Kidney epithelial cell (primary cell): ENCODE measurements at places on chromosomes 12 and 14. TPM values are rescaled to one million over a fixed set of nuclear protein-coding genes. Genes with fewer than 3 reads are reported as not detected.

- DNase-seq: no peak
These were observed 292.6 kb upstream of the SYT1 start for GRCh38 chr12:78571953-78572352.

DNA sequence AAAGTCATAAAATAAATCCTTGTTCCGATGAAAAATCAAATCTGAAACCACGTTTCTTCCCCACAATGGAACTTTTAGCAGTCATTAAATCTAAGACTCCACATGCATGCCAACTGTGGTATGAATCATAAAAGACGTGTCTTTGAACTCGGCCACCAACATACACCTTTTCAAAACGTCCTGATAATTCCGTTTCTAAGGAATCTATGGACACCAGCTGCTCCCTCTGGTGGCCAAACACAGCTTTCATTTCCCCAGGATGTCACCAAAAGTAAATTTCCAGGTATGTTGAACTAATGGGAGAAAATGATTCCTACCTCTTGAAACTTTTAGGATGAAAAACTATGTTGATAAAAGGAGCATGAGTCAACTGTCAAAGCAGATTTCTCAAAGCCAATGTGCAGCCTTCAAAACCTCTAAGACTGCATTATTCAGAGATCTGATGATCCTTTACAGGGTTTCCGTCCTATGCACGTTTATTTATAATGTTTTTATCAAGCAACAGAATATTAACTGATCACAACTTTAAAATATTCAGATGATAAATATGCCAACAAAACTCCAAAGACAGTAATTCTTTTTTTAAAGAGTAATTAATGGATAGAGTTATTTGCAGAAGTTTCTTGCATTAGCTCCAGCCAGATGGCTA lies 96.2 kb downstream of the CIT start:
- DNase-seq: peak; percentile 29

DNA sequence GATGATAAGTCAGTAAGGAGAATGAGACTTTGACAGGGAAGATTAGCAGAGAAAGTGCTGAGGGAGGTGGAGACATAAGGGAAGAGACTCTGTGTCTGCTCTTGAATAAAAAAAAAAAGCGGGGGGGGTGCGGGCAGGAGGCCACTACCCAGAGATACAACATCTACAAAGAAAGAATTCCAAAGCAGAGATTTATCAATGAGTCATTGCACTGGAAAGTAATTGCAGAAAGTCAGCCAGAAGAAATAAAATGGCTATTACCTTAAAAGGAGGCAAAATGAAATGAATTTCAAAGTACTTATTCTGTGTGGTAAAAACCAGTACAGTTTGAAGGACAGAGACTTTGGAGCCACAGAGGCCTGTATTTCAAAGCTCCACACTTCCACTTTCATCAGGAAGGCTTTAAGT lies 267.1 kb upstream of the PRKD1 start:
- DNase-seq: peak; percentile 34

DNA sequence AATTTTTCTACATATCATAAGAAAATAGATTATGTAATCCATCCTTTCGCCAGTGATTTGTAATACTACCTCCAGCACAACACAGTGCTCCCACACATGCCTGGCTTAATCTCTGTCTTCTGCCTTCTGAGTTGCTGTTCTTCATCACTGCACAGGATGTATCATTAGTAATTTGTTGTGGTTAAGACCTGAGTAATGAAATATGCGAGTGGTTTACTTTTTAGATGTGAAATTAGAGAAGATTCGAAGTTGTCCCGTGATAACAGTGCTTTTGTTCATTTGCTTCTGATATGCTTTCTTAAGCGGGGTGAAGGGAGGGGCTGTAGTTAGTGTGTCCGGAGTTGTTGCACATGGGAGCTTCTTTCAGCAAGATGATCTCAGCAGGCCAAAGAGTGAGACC lies 18.1 kb downstream of the KRT85 start:
- peak; percentile 35 for DNase-seq

GRCh38 chr12:133165776-133166175 lies 15.5 kb upstream of the ZNF268 start:
- DNase-seq: no peak

- no peak for DNase-seq
These were observed 21.0 kb upstream of the CD9 start for GRCh38 chr12:6178981-6179761.

- no peak for DNase-seq
These were observed 1211.4 kb downstream of the VRK1 start for GRCh38 chr14:98008381-98009113.

GRCh38 chr12:51028126-51028812 lies 2.1 kb upstream of the SLC11A2 start:
- DNase-seq: no peak

DNA sequence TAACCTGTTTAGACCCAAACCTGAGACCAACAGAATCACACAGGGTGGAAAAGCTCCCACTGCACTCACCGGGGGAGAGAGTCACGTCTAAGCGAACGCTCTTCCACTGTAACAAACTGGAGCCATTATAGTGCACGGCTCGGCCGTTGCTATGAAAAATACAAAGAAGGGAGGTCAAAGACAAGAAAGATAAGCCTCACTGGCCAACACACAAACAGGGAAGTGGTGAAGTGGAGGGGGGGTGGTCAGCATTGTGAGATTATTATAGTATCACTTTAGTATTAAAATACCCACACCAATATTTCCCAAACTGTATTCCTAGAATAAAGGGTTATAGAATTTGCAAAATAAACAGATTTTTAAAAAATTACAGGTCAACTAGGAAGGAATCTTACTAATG lies 90.9 kb downstream of the TRAFD1 start:
- DNase-seq: no peak

GRCh38 chr14:50936016-50936340 lies 8.3 kb downstream of the PYGL start:
- no peak for DNase-seq

DNA sequence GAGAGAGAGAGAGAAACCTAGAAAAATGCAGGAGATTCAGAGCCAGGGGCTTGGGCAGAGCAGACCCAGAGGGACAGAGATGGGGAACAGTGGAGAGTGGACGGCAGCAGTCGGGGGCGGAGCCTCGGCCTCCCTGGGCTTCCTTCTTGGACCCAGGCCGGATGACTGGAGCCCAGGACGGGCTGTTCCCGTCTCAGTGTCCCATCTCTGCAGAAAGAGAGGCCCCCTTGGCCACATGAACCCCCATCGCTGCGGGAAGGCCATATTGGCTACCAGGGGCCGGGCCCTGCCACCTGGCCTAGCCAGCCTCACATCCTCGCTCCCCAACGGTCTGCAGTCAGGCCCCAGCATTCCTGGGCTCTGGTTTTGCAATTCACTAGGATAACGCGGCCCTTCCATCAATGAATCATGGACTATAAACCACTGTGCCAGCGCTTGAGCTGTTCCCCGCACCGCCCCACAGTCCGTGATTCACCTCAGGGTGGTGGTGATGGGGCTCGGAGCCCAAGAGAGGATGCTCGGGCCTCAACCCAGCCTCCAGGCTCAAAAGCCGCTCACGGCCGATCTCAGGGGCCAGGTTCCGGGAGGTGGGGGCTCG lies 116.5 kb downstream of the RFLNA start:
- DNase-seq: peak; percentile 76

- no peak for DNase-seq
These were observed 80.0 kb upstream of the RGS6 start for GRCh38 chr14:71852181-71852580.

GRCh38 chr14:51682411-51682810 lies 30.7 kb downstream of the FRMD6 start:
- no peak for DNase-seq

GRCh38 chr14:68544081-68544892 lies 248.6 kb downstream of the ZFP36L1 start:
- no peak for DNase-seq

DNA sequence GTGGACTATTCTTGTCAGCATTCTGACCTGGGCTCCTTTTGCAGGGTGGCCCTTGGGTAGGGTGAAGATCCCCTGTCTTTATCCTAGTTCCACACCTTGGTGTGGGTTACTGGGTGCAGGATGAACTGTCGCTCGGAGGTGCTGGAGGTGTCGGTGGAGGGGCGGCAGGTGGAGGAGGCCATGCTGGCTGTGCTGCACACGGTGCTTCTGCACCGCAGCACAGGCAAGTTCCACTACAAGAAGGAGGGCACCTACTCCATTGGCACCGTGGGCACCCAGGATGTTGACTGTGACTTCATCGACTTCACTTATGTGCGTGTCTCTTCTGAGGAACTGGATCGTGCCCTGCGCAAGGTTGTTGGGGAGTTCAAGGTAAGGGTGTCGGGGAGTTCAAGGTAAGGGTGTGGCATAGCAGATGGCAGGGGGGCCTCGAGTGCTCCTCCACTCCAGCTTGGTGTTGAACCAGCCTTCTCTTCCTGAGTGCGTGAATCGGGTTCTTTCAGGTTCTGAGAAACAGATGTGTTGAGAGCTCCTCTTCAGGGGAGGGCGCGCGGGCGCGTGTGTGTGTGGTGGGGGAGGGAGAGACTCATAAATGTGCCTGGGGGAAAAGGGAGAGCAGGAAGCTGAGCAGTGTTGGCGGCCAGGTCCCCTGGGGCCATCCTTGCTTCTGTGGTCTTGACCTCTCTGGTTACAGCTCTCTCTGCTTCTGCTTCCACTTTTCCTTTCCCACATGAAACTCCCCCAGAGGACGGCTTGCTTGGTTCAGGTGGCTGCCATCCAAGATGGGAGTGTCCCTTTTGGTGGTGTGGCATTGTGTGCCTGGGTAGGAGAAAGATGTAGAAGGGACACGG lies 4.0 kb downstream of the ATG101 start:
- no peak for DNase-seq

DNA sequence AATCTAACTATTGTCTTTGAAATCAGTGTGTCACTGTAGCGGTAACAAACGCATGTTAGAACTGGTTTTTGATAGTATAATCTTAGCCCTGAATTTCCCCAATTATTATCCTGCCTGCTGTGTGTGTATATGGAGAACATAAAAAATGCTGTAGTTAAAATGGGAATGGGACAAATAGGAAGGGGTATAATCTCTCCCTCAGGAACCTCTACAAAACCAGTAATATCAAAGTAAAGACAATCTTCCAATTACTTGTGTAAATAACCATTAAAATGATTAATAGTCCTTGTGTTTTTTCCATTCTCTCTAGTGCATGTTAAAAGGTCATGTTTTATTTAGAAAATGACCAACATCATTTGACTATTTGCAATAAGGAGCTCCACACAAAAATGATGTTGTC lies 200.1 kb upstream of the TMTC1 start:
- no peak for DNase-seq

- no peak for DNase-seq
These were observed at the start of gene TMEM119 for GRCh38 chr12:108597559-108598471. Gene TMEM119 (minus strand): TSS chr12:108598084. CDS start chr12:108592383, 5,701 bp downstream.

DNA sequence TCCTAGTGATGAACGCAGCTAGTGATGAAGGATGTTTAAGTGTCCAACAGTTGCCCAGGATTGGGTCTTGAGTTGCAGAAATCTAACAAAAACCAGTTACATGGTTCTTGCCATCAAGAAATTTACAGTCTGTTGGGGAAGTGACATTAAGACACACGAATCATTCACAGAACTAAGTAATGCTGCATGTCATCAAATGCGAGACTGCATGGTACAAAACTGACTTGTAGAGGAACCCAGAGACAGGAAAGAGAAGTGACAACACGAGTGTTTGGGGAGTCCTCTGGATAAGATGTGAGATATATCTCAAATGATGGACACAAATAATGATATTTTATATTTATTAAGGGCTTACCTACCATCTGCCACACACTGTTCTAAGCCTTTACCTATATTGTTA lies 6.1 kb upstream of the SYNE3 start:
- no peak for DNase-seq

DNA sequence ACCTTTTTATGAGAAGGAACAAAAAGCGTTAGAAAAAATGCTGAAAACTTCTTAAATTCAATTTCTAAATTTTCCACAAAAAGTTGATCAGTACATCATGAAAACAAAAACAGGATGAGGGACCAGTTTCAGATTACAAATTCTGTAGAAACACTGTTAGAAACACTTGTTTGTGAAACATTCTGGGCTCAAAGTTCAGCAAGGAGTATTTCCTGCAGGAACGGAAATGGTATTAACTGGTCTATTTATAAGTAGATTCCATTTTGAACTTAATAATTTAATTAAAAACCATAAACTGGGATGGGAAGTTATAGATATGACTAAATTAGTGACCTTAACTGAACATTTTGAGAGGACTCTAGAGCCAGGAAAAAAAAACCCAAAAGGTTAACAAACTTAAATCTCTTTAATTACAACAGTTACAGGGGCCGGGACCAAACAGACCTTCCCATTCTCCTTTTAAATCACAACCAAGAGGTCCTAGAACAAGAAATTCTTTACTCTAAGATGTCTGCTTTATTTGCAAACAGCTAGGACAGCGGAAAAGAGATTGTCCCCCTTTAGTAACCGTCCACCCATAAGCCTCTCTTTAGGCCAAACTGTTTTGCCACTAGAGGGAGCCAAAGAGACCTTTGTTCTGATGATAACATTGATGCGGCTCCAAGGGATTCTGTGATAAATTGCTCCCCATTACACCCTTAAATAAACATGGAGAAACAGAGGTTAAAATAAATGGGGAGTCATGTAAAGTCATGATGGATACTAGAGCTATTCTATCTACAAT lies 69.0 kb upstream of the RERGL start:
- no peak for DNase-seq

DNA sequence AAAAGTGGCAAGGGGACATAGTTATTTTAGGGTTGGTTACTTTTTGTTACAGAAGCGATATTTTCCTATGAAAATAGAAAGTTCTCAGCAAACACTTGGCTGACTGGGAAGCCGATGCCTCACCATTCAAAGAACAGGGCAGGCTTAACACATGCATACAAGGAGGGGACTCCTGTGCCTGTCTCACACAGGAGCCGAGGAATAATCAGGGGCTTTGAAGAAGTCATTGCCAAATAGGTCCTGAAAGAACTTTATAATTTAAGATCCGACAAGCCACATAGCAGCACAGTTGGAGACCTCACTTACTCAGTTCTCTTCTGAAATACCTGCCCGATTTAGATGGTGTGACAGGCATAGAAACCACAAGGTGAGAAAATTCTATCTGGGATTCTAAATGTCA lies 389.8 kb downstream of the EMP1 start:
- DNase-seq: no peak

DNA sequence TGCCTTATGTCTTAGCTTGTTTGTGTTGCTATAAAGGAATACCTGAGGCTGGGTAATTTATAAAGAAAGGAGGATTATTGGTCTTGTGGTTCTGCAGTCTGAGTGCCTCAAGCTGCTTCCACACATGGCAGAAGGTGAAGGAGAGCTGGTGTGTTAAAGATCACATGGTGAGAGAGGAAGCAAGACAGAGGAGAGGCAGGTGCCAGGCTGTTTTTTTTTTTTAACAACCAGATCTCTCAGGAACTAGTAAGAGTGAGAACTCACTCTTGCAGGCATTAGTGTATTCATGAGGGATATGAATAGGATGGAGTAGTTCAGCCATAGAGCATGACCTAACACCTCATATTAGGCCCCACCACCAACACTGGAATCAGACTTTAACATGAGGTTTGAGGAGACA lies 123.4 kb downstream of the CMAS start:
- no peak for DNase-seq

The SPTB gene
- 0.21 and 0.54 TPM in 2 replicates for total RNA-seq

The ACOT6 gene
- total RNA-seq: not detected in 2 replicates

The ESYT1 gene
- total RNA-seq: 213 and 309 TPM in 2 replicates

The KLHL33 gene
- total RNA-seq: 0.08 TPM in 1 of 2 replicates, not detected in the other

The LRCOL1 gene
- not detected in 2 replicates for total RNA-seq

The CRIP1 gene
- total RNA-seq: 2.0 and 11.1 TPM in 2 replicates

The RPGRIP1 gene
- not detected in 2 replicates for total RNA-seq

The C14orf132 gene
- total RNA-seq: 5.6 and 8.4 TPM in 2 replicates

The C12orf50 gene
- total RNA-seq: not detected in 2 replicates

The RNASE7 gene
- total RNA-seq: not detected in 2 replicates
